ENCODE measurements at places on chromosomes 3 and 15.

DNA sequence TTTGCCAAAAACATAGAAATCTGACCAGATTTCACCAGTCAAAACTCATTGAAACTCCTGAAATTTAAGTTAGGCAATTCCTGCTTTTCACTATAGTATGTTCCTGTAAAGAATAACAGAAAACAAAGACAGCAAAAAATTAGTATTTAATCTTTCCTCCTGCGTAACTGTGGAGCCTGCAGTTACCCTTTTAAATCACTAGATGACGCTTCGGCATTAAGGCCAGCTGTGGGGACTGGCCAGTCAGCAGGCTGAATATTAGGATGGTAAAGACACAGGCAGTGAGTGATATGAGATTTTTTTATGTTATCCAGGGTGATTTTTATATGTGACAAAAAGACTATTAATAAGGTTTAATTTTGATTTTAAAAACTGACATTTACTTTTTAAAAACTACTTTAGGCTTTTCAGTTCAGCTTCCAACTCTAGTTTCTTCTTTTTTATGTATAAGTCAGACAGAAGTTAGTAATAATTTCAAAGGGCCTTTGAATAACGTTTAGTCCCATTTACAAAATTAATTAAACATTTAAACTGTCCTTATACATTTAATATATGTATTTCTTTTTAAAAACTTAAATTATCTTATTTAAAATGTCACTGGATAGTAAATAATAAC is 165.1 kb downstream of the PPM1L start:
- DNase-seq: peak; percentile 32

DNA sequence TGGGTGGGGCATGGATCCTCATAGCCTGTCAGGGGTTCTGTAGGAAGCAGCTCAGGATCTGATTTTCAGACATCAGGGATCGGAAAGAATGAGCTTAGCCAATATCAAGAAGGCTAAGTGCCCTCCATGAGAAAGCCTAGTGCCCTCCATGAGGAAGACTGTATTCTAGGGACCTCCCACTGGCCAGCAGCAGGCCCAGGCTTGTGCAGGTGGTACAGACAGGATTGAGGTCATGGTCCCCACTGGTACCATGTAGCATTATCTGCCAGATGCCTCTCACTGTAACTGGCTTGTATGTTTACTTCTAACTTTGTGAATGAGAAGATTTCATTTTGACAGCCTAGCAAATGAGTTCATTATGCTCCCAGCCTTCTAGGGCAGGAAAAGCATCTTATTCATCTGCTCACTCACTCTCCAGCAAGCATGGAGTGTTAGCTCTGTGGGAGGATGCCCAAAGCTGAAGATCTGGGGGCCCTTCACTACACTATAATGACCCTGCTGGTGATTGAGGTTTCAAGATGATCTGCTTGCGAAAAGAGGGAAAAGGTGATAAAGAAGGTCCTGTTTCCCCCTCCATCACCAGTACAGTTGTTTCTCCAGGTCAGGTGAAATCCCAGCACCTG is 7.5 kb downstream of the EPHB1 start:
- no peak for DNase-seq

GRCh38 chr3:136490646-136491405 is 240.7 kb downstream of the PCCB start:
- DNase-seq: no peak

DNA sequence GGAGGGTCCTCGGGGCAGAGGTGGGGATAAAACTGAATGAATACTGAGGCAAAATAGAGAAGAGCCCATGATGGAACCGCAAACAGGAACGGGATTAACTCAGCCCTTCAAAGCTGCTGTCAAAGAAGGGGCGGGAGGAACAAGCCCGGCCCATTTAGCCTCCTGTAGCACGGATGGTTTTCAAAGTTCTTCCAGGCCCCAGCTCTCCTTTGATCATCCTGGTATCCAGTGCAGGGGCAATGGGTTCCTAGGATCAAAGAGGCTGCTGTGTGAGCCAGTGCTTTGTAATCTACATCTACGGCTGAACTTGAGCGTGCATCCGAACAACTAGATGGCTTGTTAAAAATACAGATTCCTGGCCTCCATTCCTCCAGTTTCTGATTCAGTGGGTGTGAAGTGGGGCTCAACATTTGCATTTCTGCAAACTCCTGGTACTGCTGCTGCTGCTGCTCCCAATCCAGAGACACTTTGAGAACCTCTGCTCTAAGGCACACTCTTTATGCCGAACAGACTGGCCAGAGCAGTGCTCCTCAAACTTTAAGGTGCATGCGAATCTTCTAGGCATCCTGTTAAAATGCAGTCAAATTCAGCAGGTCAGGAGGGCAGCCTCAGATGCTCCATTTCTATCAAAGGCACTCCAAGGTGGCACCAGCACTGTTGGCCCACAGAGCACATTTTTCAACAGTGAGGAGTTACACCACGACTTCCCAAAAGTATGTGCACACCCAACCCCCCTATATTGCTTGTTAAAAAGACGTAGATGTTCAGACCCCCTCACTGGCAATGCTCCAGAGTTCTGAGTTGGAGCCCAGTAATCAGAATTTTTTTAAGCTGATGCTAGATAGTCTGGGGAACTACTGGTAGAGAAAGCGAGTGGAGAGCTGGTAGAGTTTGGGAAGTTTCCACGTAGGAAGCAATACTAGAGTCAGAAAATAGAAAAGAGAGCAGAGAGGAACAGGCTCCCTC is 5.6 kb downstream of the GALNT15 start:
- no peak for DNase-seq

- no peak for DNase-seq
Measured at GRCh38 chr15:98896802-98897732, 110.5 kb downstream of the PGPEP1L start.

DNA sequence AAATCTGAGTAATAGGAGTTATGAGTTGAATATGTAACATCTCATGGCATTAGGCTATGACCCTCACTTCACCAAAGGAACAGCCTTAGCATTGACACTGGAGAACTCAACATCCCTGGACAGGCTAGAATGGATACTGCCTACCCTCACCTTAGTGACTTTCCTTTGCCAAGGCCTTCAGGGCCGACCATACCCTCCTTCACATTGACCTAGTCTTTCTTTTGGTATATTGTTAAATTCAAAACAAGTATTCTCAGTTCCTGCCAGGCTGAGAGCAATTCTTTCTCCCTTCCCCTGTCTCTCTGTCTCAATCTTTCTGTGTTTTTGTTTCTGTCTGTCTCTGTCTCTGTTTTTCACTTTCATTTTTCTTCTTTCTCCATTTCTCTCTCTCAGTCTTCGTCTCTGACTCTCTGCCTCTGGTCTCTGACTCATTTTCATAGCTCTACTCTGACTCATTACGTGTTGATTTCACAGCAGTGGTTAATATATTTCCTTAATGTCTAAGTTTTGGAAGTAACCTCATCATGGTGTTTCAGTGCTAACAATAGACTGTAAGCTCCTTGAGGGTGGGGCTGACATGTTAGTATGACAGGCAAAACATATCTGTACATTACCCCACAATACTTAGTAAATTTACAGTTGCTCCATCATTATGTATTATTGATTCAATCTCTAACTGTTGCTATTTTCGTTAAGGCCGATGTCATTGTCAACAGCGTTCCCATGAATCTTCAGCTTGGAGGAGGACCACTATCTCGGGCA is 32.5 kb downstream of the PARP15 start:
- no peak for DNase-seq

- DNase-seq: no peak
Measured at GRCh38 chr3:59555593-59556315, 505.9 kb upstream of the CFAP20DC start.

DNA sequence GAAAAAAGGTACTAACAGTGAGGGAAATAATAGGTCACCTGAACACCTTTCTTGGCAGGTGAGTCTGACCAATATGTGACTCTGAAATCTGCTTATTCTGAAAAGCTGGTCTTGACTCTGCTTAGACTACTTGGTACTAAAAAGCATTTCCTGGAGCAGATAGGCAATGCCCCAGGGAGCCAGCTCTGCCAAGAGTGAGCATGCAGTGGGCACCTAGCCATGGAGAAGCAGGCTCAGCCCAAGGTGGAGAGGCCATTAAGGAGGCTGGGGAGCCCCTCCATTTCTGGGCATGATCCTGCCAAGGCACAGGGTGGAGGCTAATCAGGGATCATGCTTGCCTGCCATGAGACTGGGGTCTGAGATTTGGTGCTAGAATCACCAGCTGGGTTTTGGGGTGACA is 1.6 kb upstream of the LTF start:
- no peak for DNase-seq

GRCh38 chr15:98881526-98882520 is 125.8 kb downstream of the PGPEP1L start:
- peak; percentile 11 for DNase-seq

GRCh38 chr3:126216416-126216815 is 36.0 kb upstream of the ALDH1L1 start:
- DNase-seq: no peak

GRCh38 chr3:182259579-182259978 is 533.7 kb upstream of the ATP11B start:
- DNase-seq: peak; percentile 32

DNA sequence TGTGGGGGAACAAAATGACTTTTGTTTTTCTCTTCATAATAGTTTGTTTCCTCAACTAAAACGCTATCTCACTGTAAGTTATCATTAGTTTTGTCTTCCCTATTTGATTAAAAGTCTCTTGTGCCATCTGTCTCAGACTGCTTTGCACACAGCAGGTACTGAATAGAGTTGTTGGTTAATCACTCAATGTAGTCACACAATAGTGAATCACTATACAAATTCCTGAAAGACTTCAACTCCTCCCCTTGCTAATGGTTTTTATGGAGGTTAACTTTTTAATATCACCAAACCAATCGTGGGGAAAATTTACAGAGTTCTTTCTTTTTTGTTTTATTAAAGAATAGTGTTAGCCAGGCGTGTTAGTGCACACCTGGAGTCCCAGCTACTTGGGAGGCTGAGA is 2.6 kb upstream of the NGLY1 start:
- DNase-seq: no peak

GRCh38 chr3:71994906-71995305 is 210.0 kb upstream of the PROK2 start:
- DNase-seq: no peak

DNA sequence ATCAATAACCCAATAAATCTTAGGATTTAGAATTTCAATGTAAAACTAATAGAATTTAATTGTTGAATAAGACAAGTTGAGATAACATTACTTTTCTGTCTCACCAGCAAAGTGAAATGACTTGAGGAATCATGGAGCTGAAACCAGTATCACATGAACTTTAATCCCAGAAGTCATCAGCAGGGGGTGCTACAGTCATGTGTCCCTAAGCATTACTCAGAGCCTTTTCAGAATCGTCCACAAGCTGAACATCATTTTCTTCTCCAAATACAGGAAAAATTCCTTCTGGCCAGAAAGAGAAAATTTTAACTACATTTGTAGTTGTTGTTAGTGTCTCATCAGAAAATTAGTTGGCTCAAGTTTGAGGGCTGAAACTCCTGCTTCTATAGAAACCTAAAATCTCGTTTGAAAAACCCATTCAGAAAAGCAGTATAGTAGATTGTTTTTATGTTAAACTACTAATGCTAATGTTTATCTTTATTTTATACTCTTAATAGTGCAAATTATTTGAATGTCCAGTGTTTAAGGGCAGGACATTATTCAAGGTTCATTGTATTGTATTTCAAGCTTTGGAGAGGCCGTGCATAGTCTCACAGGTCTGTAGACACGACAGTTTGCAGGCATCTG is 384.1 kb downstream of the PLOD2 start:
- no peak for DNase-seq

DNA sequence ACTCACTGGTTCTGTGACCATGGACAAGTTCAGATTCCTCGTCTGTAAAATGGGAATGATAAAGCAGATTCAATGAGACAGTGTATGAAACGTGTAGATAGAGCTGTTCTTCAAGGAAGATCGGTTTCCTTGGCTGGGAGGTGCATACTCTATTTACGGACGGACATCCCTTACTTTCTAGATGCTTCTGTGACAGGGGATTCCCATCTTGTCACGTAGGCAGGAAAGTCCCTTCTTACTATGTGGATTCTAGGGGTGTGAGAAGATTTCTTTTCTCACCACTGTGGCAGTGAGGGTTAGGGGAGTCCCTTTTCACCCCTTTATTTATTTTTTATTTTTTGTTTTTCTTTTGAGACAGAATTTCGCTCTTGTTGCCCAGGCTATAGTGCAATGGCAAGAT is 180.9 kb upstream of the TBL1XR1 start:
- no peak for DNase-seq

- no peak for DNase-seq
Measured at GRCh38 chr3:60844256-60844655, 407.0 kb downstream of the FHIT start.

- no peak for DNase-seq
Measured at GRCh38 chr15:58019503-58020376, 45.8 kb downstream of the ALDH1A2 start.

GRCh38 chr15:69623392-69624154 is 171.0 kb downstream of the RPLP1 start:
- no peak for DNase-seq

- DNase-seq: peak; percentile 21
Measured at GRCh38 chr15:76147906-76148570, 88.3 kb downstream of the TMEM266 start.

- no peak for DNase-seq
Measured at GRCh38 chr3:58173669-58174398, 36.9 kb downstream of the DNASE1L3 start.

GRCh38 chr3:179666030-179666429 is 13.2 kb downstream of the USP13 start:
- DNase-seq: no peak

- DNase-seq: no peak
Measured at GRCh38 chr15:75073197-75073596, 49.8 kb downstream of the PPCDC start.

DNA sequence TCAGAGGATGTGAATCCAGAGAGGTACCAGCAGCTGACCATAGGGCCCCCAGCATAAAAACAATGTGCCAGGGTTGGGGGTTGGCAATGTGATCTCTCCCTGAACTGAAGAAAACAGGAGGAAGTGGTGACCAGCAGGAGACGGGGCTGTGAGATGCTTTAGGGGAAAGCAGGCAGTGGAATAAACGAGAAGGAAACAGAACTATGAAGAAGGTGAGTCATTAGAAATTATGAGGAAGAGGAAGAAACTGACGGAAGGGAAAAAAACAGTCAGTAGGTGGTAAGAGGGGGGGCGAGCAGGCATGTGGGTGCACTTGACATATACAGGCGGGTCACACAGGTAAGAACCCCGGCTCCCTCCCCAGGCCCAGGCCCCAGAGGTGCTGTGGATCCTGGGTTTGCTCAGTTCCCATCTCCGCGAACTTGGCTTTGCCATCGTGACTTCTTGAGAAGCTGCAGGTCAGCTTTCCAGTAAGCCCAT is 42.2 kb upstream of the B3GNT5 start:
- DNase-seq: no peak

- DNase-seq: no peak
Measured at GRCh38 chr3:46669191-46669999, 24.1 kb downstream of the ALS2CL start.

GRCh38 chr15:22819651-22820050 is 18.8 kb upstream of the NIPA2 start:
- DNase-seq: no peak

- no peak for DNase-seq
Measured at GRCh38 chr3:16059081-16059537, 115.4 kb upstream of the GALNT15 start.

DNA sequence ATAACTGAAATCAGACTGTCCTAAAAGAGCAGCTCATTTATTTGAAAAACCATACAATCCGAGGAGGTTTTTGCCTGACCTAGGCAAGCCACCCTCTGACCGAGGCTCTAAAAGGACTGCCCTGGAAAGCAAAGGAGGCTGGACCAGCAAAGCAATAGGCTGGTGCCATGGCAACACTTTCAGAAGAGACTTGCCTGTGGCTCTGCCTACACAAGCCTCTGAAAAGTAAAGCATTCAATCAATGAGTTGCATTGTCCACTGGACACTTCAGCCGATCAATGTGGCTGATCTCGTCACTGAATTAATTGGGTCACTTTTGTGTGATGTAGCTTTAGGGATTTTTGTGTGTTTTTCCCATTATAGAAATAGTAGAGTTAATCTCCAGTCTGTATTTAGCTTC is 99.1 kb upstream of the SEMA6D start:
- no peak for DNase-seq

All from NCI-H774 (cell line).